Activated naive CD8-positive, alpha-beta T cell treated with anti-CD3 and anti-CD28 coated beads, Interleukin-2, amount 50 U/mL, for 24 hours (primary cell): ENCODE measurements at places on chromosomes 16 and 17.
A peak's percentile ranks its signal among the peaks of the same experiment; 100 is the strongest.

DNA sequence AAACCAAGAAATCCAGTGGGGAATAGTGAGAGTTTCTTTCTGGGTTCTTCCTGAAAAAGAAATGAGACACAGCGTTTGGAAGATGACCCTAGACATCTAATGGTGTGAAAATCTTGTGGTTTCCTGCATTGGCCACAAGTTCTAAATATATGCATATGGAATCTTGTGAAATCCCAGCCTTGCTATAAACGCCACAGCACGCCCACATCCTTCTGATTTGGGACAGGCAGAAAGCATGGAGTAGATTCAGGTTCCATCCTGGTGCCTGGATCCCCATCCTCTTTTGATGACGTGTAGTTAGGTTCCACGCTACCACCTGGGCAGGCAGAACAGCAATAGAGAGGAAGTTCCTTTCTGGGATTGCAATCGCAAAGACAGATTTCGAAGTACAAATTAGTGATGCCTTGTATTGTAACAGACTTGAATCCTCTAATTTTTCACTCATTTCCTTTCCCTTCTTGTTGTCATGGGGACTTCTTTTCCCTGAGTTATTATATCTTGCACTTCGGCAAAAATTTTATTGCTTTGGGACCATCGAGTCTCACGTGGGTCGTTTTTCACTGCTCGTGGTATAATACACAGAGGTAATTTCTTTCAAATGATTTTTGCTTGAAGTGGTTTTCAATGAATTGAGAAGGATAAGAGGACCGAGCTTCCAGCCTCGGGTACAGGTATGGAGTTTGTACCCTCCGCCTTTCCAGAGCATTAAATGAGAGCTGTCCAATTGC lies 37.6 kb downstream of the HS3ST4 start:
- no peak for DNase-seq

DNA sequence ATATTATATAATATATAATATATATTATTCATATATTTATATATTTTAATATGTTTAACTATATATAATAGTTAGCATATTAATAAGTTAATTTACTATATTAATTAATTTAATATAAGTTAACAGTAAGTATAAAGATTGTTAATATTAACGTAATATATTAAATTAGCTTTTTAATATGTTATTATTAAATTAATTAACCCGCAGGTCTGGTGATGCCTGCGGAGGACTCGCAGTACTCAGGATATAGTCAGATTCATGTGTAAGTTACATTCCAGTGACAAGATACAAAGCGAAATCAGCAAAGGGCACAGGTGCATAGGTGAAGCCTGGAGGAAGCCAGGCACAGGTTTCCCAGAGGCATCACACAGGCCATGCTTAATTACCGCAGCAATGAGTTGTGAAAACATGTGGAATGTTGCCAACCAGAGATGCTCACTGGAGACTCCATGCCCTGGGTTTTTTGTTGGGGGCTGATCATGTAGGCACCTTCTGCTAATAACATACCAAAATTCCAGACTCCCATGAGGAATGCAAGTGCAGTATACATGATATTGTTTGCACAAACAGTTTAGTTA lies 130.4 kb upstream of the MPHOSPH6 start:
- DNase-seq = no peak

DNA sequence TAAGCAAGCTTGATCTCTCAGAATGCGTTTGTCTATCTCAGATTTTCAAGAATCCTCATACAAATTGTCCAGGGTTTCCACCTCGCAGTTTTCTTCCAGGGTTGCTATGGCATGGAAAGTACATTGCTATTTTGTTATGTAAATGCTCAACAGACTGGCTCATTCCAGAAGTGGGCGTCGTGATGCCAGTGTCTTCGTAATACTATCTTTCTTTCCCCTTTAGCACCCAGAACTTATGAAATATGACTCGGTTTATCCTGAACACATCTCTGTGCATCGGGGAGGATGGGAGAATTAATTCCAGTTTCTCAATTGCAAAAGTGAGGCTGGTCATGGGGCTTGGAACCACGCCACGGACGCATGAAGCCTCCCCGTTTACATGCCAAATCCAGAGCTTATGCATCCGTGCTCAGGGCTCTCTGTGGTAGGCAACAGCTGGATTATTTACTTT lies 405.0 kb downstream of the WWOX start:
- no peak for DNase-seq

- DNase-seq = no peak
Observed at GRCh38 chr16:24102209-24102660, 153.9 kb upstream of the CACNG3 start.

DNA sequence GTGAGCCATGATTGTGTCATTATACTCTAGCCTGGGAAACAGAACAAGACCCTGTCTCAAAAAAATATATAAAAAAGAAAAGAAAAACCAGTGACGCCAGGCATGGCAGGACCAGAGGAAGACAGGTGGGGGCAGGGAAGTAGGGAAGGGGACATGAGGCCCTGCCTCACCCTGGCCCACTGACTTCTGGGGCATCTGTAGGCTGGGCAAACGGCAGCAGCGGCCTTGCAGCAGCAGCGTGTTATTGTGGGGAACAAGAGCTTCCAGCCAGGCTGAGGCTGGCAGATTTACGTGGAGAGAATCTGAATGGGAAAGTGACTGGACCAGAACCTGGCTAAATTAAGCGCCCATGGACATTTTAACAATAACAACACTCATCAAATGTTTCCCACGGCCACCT lies 19.4 kb downstream of the CMTM4 start:
- DNase-seq = no peak

- DNase-seq = no peak
Observed at GRCh38 chr16:82936941-82937551, 310.3 kb downstream of the CDH13 start.

DNA sequence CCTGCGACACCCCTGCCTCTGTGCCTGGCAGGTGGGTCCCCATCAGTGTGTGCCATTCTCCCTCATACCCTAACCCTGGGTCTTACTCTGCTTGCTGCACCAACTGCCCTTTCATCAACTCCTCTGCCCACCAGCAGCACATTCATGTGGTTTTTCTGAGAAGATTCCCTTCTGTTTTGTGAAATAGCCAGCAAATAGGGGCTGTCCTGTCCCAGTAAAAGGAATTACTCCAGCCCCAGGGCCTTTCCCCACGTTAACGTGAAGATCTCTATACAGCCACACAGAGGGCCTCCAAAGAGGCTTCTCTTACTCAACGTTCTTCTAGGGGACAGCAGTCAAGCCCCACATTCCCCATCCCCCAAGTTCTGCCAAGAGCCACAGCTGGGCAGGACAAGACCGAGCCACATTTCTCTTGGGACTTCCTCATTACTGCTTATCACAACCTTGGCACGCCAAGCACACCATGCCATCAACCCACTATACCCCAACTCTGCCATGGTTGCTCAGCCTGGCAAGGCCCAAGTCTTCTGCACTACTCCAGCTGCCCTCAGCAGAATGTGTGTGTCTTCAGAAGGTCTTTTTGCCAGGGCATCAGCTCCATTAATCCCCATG lies 18.7 kb upstream of the CCL2 start:
- no peak for DNase-seq

GRCh38 chr17:14307560-14308024 lies 6.7 kb downstream of the HS3ST3B1 start:
- DNase-seq = no peak

DNA sequence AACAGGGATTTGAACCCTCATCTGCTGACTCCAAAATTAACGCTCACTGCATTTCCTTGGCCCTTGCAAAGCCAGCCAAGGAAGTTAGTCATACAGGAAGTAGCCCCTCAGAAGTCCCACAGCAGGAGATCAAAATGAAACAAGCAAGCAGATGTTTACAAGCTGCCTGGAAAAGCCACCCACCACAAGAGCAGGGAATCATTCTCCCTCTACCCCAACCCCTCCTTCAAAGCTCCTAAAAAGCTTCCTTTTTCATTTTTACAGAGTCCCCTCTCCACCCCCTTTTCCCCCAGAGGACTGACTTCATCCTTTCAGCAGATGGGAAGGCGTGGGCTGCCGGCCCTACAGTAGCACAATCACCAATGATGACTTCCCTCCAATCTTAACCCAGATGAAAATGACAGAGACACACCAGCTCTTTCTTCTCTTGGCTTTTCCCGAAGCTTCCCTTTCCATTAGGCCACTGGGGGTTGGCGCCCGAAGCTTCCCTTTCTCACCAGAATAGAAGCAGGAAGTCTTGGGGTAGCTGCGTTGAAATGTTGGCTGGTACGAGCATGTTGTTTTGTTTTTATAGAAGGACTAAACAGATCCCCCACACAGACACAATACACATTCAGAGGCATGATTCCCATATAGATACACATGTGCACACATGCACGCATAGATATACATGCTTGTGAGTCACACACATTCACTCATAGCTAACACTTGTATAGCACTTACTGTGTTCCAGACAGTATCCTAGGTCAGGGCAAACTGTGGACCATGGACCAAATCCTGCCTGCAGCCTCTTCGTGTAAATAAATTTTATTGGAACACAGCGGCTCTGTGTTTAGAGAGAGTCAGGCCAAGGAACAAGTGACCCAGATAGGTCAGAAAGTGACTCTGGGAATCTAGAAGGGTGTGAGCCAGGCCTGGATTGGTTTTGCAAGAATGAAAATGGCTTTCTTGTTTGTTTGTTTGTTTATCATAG lies 17.4 kb downstream of the ITPRIPL2 start:
- no peak for DNase-seq

DNA sequence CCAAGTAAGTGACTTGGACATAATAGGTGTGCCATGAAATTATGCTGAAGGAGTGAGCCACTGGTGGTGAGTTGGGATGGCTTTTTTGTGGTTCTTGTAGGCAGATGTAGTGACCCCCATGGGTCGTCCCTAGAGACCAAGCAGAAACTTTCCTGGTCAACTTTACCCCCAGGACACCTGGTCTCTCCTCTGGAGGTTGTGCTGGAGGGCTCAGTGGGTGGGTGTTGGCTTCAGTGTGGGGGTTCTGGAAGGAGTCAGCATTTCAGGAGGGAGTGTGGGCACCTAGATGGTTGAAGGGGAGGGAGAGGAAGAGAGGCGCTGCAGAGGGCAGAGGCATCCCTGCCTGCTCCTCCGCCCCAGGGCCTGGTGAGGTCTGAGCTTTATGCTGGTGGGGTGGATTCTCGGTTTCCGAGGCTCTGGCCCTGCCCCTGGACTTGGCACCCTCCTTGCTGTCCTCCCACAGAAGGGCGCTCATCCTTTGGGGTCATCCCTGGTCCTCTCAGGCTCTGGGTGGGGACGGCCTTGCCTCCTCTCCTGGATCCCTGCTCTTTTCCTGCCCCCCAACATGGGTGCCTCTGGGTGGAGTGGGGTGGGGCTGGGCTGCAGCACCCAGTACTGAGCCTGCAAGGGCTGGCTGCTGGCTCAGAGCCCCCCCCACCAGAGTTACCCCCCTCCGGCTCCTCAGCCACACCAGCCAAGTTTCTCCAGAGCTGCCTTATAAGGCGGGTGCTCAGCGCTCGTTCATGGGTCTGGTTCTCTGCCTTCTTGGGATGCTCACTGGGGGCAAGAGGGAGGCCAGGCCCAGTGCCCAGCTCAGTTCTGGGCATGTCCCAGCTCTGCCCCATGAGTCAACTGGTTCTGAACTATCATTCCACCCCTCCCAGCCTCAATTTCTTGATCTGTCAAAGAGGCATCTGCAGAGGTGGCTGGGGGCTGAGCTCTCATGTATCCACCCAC lies 266.8 kb downstream of the SEC14L1 start:
- DNase-seq = no peak

- DNase-seq = no peak
Observed at GRCh38 chr17:57593739-57594462, 151.2 kb downstream of the CCDC182 start.

GRCh38 chr16:88784074-88784855 lies 755 bp downstream of the PIEZO1 start:
- peak; percentile 64 for DNase-seq

DNA sequence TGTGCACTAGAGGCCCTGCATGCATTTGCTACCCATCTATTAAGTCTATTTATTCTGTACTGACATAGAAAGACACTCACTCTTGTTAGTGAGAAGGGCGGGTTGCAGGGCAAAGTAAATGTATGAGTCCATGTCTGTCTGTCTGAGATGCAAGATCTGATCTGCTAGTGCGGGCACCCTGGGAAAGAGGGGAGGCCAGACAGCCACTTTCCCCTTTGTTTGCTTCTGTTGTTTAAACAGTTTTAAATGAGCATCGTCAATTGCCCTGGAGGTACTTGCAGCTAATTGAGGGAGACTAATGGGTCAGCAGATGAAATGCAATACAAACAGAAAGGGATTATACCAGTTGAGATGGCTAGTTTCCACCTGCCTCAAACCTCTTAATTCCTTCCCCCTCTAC lies 24.9 kb downstream of the SCNN1G start:
- no peak for DNase-seq

- DNase-seq = no peak
Observed at GRCh38 chr16:22022151-22022550, 14.2 kb downstream of the MOSMO start.

- no peak for DNase-seq
Observed at GRCh38 chr16:69239851-69240250, 52.9 kb downstream of the SNTB2 start.

GRCh38 chr17:78731904-78732303 lies 50.2 kb downstream of the CYTH1 start:
- no peak for DNase-seq

DNA sequence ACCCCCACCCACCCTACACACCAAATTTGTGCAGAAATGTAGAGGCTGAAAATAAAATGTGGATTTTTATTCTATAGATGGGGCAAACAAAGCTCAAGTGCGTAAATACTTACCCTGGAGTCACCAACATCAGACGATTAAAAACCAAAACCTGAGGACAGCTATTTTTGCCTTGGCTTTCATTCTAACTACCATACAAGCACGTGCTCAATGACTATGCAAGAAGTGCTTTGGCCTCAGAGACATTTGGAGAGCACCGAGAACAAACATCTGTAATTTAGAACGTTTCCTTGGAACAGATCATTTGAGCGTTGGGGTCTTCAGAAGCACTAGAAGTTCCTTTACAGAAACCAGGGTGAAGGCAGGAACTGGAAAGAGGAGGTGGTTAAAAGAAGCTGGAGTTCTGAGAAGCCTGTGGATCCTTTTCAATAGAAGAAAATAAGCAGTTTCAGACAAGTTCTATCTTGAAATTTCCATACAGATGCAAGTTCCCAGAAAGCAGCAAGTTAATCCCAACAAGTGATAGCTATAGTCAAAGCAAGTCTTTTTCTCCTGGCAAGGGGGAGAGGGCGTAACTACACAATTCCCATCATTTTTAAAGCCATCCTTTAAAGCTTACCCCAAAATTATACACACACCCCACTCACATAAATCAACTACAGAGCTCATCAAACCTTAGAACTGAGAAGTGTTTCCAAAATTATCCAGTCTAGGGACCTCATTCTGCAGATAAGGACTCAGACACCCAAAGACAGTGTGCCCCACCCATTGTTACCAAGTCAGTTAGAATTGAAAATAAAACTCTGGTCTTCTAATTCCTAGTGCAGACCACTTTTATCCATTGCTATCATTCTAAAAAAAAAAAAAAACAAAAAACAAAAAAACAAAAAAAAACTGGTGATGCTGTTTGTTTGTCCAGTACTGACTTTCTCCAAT lies 29.6 kb upstream of the CDRT4 start:
- no peak for DNase-seq

DNA sequence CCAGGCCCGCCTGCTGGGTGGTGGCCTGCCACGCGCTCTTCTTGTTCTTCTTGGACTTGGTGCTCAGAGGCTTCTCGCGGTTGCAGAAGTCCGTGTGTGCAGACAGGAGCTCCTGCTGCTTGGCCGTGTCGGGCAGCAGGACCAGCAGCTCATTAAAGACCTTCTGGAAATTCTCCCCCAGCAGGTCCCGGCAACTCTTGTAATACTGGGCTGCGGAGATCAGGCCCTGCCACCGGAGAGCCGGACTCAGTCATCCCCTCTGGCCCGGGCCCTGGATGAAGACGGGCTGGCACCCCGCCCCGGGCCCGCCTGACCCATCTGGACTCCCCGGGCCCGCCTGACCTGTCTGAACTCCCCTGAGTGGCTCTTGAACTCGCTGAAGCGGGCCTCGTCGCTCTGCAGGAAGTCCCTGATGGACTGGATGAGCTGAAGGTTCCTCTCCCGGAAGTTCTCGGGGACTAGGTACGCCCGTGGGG lies 8.6 kb downstream of the SYNGR3 start:
- no peak for DNase-seq
